ENCODE measurements at places on chromosomes 7 and 10.
A peak's percentile ranks its signal among the peaks of the same experiment; 100 is the strongest.

DNA sequence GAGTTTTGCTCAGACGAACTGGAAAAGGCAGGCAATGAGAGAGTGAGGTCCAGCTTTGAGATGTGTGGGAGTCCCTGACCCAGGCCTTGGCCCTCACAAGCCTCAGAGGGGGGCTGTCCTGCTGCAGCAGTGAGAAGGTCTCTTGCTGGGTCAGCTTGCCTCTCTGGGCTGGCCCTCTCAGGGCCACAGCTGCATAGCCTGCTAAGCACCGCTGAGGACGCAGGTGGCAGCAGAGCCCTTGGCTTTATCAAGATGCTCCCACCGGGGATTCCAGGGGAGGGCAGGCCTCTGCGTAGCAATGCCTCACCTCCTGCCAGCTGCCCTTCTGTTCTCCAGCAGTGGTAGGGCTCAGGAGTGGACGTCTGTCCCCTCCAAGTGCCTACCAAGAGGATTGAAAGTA is 128.7 kb downstream of the COBL start:
- no peak for DNase-seq

DNA sequence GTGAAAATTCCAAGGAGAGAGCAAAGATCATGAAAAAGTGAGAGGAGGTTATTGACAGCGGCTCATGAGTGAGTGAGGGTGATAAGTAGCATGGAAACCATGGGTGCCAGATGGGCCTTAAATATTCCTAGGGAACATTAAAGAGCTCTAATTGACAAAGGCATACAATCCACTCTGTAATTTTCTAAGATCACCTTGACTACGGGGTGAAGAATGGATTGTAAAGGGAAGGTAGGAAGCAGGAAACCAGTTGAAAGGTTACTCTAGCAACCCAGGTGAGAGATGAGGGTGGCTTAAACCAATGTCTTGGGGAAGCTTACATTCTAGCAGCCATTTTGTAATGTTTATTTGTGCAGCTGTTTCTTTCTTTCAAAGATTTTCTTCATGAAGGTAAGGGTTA is 75.7 kb downstream of the RSU1 start:
- no peak for DNase-seq

DNA sequence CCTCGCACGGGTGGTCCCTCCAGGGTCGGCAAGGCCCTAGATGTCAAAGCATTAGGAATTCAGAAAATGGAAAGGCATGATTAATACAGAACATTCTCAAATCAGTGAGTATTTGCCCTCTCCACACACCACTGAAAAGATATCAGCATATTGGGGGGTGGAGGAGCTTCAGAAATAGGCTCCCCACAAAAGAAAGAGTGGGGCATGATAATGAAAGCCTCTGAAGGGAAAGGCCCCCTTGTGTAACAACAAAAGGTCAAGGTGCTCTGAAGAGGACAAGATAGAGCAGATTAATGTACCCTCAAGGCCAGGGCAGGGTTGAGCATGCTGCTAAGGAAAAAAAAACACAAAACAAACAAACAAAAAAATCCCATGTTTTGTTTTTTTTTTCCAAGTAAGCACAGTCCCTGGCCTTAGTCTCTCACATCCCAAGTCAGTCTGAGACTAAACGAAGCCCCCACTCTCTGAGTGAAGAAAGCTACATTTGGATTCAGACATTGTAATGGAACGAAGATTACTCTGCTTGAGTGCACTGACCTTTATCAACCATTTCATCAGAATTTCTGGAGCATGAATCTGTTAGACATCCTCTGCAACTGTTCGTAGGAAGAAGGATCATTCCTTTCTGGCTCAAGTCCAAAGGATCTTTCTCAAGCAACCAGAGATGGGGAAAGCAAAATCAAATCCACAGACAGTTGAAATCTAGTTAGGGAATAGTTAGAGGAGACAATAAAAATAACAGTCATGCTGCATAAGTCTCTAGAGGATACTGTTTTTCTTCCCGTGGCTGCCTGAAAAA is 27.4 kb upstream of the DGKI start:
- DNase-seq: no peak

DNA sequence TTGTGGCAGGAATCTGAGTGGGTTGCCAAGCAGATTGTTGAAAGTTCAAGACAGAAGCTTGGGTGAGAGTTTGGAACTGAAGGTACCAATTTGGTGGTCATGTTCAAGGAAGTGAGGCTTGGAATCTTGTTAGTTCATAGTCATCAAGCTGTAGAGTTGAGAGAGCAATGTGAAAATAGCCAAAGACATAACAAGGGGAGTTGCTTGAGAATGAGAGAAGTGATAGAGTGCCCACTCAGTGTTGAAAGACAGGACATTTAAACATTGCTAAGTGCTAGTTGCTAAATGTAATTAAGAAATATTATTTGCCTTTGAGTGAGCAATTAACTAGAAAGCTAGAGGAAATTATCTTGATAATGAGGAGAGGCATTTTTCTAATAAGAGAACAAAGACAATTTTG is 17.0 kb downstream of the ITGB8 start:
- DNase-seq: no peak

GRCh38 chr7:47815867-47816266 is 132.4 kb downstream of the PKD1L1 start:
- DNase-seq: no peak

- DNase-seq: no peak
Observed at GRCh38 chr10:120573355-120573754, 116.3 kb downstream of the PLPP4 start.

- no peak for DNase-seq
Observed at GRCh38 chr7:123237-123636, 69.1 kb upstream of the FAM20C start.

DNA sequence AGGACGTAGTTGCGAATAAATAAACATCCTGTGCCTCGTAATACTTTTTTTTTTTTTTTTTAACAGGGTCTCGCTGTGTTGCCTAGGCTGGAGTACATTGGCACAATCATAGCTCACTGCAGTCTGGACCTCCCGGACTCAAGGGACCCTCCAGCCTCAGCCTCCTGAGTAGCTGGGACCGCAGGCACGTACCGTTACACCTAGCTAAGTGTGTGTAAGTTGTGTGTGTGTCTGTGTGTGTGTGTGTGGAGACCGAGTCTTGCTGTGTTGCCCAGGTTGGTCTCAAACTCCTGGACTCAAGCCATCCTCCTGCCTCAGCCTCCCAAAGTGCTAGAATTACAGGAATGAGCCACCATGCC is 573 bp upstream of the PON2 start:
- no peak for DNase-seq

GRCh38 chr10:44647877-44648542 is 263.1 kb upstream of the CXCL12 start:
- DNase-seq: no peak

GRCh38 chr10:71081229-71081560 is 131.2 kb upstream of the UNC5B start:
- no peak for DNase-seq

DNA sequence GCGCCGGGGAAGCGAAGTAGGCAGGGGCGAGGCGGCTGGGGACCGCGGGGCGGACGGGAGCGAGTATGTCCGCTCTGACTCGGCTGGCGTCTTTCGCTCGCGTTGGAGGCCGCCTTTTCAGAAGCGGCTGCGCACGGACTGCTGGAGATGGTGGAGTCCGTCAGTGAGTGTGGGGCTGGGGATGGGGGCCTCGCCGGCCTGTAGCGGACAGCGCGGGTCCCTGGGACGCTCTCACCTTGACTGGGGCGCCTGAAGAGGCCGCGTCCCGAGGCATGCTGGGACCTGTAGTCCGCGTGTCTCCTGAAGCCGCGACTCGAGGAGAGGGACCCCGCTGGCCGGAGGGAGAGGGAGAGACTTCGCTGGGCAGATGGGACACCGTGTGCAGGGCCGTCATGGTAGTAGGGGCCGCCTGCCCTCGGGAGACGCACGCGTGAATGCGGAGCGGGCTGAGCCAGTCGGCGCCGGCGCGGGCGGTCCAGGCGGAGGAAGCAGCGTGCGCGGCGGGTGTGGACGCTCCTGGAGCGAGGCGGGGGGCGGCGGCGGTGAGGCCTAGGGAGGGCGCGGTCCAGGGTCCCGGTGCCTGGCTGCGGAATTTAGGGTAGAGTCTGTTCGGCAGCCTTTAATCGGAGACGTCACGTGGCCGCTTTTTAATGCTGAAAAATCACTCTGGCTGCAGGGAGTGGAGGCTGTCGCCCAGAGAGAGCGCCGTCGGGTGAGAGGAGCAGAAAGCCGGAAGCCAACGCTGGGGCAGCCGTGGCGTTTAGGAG is at the start of gene NDUFB2:
Gene NDUFB2, plus strand, starts transcription at position 29 of the 767 bp plus-strand sequence. Its CDS starts 37 bp downstream, at position 66.
- DNase-seq: peak; percentile 90

- no peak for DNase-seq
Observed at GRCh38 chr10:69130251-69130650, 6.3 kb downstream of the VPS26A start.

DNA sequence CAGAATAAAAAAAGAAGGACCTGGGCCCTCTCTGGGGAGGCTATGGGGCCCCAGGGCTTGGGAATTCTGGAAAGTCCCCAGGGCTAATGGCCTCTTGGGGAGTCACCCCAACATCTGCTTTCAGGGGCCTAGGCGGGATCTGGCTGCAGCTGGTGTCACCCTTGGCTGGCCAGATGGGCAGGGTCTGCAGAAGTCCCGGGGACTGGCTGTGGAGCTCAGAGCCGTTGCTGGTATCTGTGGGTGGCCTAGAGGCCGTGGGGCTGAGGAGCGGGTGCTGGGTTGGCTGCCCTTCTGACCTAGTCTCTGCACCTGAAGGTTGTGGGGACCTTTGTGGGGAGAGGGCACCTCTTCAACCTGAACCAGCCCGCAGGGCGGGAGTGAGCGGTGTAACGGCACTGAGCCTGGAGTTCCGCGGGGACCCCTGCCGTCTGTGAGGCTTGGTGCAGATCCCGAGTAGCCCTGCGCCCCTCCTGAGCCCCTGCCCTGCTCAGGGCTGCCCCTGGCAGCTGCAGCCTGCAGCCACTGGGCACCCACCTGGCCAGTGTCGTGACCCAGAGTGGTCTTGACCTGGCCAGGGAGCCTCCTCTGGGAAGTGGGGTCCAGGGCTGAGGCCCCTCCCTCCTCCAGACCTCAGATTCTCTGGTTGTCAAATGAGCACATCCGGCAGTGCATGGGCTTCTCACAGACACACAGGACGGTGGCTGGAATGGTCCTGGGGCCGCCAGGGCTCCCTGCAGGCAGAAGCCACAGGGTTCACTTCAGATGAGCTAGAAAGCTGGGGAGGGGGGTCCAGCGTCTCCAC is 51.5 kb downstream of the UNCX start:
- no peak for DNase-seq

DNA sequence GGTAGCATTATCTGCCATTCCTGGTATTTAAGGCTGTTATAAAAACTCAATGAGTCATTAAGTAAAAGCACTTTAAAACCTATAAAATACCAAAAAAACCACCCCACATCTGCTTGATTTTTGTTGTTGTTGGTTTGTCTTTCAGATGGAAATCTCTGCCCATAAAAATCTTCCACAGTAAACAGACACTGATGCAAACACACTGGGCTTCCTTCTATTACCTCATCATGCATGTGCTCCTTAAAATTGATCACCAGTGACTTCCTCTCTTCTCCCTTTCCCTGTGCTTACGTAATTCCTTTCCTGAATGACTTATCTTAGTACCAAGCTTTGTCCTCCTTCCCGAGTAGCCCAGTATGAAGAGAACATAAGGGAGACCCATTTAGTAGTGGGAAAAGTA is 167.2 kb downstream of the EVX1 start:
- no peak for DNase-seq

DNA sequence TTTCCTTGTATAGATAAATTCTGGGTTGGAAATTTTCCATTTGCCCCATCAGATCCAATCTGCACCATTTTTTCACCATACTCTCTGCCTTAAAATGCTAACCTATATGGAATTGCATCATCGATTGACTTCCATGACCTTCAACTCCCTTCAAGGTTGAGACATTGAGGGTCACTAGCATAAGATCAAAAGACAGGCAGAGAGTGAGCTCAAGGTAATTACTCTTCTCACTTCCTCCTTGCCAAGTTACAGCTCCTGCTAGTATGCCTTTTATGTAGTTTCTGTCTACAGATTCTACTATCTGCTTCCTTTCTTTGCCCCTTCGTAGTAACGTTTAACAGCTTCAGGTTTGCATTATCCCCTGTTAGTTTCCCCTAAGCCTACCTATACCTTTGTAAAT is 1127.7 kb upstream of the LRRTM3 start:
- DNase-seq: no peak

DNA sequence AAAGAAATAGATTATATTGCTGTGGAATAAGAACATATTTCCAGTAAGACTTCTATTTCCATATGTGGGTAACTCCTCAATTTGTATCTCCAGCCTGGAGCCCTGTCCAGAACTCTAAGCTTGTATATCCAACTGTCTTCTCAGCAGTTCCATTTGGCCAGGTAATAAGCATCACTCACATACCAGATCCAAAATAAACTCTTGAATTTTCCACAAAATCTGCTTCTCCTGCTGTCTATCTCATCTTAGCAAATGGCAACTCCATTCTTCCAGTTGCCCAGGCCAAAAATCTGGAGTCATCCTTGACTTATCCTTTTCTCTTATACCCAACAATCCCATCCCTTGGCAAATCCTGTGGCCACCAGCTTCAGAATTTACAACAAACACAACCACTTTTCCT is 325.8 kb downstream of the CAMK1D start:
- no peak for DNase-seq

GRCh38 chr10:3907514-3907913 is 122.5 kb upstream of the KLF6 start:
- no peak for DNase-seq

DNA sequence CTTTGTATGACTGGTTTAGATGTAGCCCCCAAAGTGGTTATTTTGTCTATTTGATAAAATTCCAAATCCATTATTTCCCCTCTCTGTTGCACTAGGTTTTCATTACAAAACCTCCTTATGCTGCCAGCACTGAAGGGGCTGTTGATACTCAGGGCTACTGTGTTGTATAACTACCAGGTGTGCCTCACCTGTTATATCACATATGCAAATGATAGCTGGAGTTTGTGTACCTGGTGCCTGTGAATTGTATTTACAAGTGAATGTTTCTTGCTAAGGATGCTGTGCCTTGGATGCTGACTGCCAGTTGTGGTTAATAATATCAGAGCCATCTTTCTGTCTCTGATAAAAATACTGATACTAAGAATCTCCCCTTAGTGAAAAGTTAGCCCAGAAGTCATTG is 84.8 kb upstream of the CCDC6 start:
- DNase-seq: no peak

DNA sequence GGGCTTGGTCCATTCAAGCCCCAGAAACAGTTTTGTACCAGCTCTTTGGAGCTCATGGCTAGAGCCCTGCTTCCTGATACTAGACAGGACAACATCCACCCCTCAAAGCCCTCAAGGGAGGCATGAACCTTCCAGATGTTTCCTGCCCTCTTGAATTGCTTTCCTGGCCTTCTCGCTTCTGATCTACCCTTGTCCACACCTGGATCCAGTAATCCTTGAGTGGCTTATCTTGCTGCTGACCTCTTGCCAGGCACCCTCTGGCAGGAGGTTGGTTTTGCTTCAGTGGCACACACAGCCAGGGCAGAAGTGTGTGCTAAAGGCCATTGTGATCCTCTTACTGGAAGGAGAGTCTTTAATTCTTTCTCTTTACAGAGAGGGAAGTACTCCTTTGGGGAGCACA is 495.8 kb downstream of the PLXNA4 start:
- DNase-seq: no peak

GRCh38 chr10:116741391-116742351 is 695 bp downstream of the HSPA12A start:
- no peak for DNase-seq

GRCh38 chr10:11317936-11318670 is 293.3 kb downstream of the USP6NL start:
- DNase-seq: no peak

All from T-helper 2 cell treated with Interferon-gamma antibody and Interleukin-4, amounts not matched to agents 5 μg/mL and 100 μg/mL, for 36 hours (primary cell).